ENCODE measurements at places on chromosomes 12 and 14. TPM values are rescaled to one million over a fixed set of nuclear protein-coding genes. Genes with fewer than 3 reads are reported as not detected.

KCNH3 gene
- total RNA-seq, result 0.71 TPM

TEP1 gene
- total RNA-seq, result 45.9 TPM

TRPV4 gene
- total RNA-seq, result not detected

IL31 gene
- 0.24 TPM for total RNA-seq

GPRC5D gene
- total RNA-seq, result not detected

POTEG gene
- total RNA-seq, result not detected

PNMA1 gene
- total RNA-seq, result 18.1 TPM

ALX1 gene
- total RNA-seq, result not detected

DEGS2 gene
- total RNA-seq, result not detected

MYL2 gene
- total RNA-seq, result not detected

RBP5 gene
- not detected for total RNA-seq

CFAP54 gene
- total RNA-seq, result 0.25 TPM

GLIPR1L1 gene
- total RNA-seq, result not detected

MIP gene
- total RNA-seq, result not detected
